Right cardiac atrium (tissue), 5 donors: ENCODE measurements at places on chromosomes 3 and 15. TPM values are rescaled to one million over a fixed set of nuclear protein-coding genes. Genes with fewer than 3 reads are reported as not detected.

DNA sequence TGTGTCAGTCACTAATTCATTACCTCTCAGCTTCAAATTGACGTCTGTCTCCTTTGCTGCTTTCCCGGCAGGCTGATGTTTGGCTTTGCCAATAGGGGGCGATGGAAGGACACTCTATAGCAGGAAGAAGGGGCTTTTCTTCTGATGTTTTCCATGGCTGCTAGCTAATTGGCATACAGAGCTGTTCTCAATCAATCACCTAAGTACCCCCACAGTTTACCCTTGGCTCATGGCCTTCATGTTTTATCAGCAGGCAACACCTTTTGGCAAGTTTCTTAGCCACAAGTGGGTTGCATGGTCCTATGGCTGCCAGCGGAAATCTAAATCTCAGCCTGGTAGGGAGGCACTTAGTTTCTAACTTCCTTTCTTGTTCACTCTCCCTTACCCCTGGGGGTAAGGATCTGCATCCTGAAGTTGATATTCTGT is 45.0 kb downstream of the ESYT3 start:
- DNase-seq: no peak

DNA sequence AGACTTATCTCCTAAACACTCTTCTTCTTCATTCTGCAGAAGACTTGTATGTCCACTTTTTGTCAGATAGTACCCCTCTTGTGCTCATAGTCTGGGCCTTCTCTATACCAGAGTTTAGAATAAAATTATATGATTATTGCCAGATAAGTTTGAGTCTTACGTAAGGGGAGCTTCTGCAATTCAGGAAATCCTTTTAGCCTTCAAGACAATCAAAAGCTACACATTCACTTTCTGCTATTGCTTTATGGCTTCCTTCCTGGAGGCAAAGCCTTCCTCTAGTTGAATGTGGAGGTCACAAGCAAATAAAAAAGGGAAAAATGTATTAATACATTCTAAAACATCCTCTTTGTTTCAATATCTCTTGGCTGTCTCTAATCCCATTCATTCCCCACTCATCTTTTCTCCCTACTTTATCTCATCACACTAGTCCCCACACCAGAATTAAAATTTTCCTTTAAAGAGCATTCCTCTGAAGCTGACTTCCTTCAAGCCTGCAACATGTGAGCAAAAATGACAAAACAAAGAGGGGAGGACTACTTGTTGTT is 186.8 kb downstream of the CPNE4 start:
- no peak for DNase-seq

DNA sequence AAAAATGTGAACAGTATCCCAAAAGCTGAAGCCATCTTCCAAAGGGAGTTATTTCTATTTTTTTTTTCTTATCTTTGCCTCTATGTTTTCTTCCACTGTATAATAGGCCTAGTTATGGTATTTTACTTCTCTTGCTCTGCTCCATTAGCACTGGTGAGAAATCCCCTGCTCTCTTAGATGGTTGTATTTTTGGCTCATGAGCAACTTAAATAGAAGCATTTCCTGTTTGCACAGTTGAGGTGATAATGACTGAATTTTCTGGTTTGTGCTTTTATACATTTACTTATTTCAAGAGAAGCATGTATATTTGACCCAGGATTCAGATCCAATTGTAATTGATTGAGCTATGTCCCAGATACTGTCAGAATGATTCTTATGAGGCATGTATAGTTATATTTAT is 61.6 kb upstream of the CD200R1L start:
- DNase-seq: no peak

GRCh38 chr15:98881526-98882520 is 125.8 kb downstream of the PGPEP1L start:
- DNase-seq: peak; percentile 63

- DNase-seq: no peak
Measured at GRCh38 chr15:84886211-84886983, 1.9 kb downstream of the SLC28A1 start.

DNA sequence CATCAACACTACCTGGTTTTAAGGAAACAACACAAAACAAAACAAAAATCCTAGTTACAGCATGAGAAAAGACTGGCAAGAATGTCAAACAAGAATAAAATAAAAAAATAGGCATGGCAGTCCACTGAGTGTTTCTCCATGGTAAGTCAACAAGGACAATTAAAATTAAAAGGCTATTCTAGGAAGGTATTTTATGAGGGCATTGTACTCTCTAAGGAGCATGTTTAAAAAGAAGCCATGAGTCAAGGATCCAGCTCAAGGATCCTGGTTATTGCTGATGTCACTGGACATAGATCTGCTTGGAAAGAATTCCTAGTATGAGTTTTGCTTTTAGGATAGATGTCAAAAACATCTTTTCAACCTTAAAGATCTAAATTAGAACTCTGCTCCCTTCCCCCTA is 106.7 kb downstream of the MYO5A start:
- no peak for DNase-seq

The CLSTN2 gene
- 24.8 TPM for total RNA-seq

The MAGI1 gene
- total RNA-seq: 32.7 TPM

The ENTPD3 gene
- total RNA-seq: 0.28 TPM

DNA sequence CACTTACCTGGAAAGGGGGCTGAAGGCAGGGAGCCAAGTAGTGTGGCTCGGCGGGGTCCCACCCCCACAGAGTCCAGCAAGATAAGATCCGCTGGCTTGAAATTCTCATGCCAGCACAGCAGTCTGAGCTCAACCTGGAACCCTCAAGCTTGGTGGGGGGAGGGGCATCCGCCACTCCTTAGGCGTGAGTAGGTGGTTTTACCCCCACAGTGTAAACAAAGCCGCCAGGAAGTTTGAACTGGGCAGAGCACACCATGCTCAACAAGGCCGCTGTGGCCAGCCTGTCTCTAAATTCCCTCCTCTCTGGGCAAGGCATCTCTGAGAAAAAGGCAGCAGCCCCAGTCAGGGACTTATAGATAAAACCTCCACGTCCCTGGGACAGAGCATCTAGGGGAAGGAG is 156.3 kb downstream of the KBTBD8 start:
- DNase-seq: no peak

The SSUH2 gene
- 0.62 TPM for total RNA-seq

- DNase-seq: no peak
Measured at GRCh38 chr3:9553021-9553947, at the start of gene LHFPL4. Gene LHFPL4, minus strand, starts transcription at chr3:9553822. Its CDS starts 1,143 bp downstream, at chr3:9552679.

DNA sequence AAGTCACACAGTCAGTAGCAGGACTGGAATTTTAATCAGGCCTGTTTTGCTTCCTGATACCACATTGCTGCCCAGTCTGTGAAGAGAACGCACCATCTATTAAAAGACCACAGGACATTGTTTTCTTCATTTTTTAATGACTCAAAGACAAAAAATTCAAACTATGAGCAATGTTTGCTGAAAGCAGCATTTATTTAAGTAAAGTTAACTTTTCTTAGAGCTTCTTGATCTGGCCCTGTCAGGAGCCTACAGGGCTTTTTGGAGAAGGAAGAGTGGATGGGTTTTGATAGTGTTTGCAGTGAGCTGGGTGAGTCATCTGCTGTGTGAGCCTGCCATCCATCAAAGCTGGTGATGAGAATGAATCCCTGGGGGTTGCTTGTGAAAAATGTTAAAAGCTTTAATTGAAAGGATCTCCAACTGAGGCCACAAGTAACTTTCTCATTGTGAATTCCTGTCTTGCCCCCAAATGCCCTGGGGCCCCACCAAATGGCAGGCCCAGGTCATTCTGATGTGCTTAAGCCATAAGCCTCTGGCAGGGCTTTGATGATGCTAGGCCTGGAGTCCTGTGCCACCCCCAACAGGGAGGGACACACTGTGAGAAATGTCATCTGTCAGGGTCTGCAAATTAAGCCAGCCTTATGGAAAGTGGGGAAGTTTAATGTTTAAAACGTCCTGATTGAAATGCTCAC is 136.2 kb upstream of the PFN2 start:
- DNase-seq: no peak

The CCK gene
- total RNA-seq: not detected

The ARGFX gene
- not detected for total RNA-seq

DNA sequence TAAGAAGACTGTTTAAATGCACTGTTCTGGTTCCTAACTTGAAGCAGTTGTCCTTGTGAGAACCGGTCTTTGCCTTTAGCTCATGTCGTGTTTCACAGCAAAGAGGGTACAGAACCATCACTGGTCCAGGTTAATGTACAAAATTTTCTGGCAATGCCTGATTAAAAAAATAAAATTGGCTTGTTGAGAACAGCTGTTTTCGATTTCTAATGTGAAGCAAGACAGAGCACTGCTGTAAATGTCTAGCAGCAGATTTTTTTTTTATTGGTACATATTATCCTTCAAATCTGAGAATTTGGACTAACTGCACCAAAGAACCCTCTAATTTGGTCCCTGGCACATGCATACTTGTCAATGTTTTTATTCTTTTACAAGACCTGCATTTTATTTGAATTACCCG is 103.3 kb downstream of the STT3B start:
- DNase-seq: no peak

DNA sequence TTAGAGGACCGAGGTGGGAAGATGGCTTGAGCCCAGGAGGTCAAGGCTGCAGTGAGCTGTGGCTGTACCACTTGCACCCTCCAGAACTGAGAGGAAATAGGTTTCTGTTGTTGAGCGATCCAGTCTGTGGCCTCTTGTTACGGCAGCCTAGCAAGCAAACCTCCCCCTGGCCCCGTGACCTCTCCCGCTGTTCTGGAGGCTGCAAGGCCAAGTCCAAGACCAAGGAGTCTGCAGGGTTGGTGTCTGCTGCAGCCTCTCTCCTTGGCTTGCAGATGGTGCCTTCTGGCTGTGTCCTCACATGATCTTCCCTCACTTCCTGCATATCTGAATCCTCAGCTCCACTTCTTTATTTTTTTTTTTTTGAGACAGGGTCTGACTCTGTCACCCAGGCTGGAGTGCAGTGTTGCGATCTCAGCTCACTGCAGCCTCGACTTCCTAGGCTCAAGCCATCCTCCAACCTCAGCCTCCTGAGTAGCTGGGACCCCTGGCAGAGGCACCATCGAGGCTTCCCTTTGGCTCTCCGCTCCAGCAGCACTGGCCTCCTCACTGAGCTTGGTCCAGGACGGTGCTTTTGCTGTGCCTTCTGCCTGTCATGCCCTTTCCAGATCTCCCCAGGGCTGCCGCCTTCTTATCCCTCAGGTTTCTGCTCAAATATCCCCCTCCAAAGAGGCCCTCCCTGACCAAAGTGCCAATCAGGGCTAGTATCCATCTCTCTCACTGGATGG is 18.0 kb upstream of the PLXND1 start:
- DNase-seq: peak; percentile 74

GRCh38 chr15:65066635-65067316 is 1.0 kb downstream of the RASL12 start:
- DNase-seq: peak; percentile 84

GRCh38 chr15:72724028-72724427 is 38.0 kb downstream of the BBS4 start:
- DNase-seq: no peak

The SLC2A2 gene
- total RNA-seq: not detected

The CCDC174 gene
- 18.3 TPM for total RNA-seq

The KNG1 gene
- total RNA-seq: 0.43 TPM

DNA sequence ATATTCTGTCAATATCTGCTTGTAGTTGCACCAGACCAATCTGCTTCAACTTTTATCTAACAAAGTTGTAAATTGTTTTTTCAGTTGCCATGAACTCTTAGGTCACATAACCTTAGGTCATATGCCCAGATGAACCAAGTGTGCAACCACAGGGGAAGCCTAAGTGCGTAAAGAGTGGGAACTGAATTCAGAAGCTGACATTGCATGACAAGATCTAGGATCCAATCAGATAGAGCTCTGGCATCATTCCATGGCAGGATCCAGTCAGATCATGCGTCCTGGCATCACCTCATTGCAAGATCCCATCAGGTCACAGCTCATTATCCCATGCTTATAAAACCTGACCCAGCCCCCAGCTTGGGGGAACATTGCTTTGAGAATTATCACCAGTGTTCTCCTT is 18.9 kb upstream of the IFT57 start:
- DNase-seq: no peak

The BNC1 gene
- total RNA-seq: 1.4 TPM

DNA sequence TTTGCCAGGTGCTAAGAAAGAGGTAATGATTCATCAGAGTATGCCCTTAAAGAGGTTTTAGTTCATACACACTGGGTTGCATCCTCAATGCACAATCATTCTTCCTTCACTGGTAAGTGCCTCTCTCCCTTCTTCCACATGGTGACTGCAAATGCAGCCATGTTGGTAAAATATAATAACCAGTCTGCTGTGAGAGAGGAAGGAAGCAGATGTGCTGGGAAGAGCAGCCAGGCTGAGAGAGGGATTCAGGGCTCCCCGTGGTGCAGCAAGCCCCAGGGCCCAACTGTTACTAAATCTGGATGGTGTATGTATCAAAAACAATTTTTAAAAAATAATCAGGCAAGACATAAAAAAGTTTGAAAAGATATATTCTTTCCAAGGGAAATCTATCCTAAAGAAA is 498.1 kb downstream of the MAGI1 start:
- no peak for DNase-seq
